ENCODE measurements at places on chromosomes 12 and 14. TPM values are rescaled to one million over a fixed set of nuclear protein-coding genes. Genes with fewer than 3 reads are reported as not detected.

The ANO4 gene
- polyA plus RNA-seq = not detected

The ACSM4 gene
- polyA plus RNA-seq = not detected

The OR4K1 gene
- polyA plus RNA-seq = not detected

The DHRS2 gene
- not detected for polyA plus RNA-seq

The NANOG gene
- polyA plus RNA-seq = not detected

The CISTR gene
- polyA plus RNA-seq = not detected

The MYO1H gene
- polyA plus RNA-seq = not detected

DNA sequence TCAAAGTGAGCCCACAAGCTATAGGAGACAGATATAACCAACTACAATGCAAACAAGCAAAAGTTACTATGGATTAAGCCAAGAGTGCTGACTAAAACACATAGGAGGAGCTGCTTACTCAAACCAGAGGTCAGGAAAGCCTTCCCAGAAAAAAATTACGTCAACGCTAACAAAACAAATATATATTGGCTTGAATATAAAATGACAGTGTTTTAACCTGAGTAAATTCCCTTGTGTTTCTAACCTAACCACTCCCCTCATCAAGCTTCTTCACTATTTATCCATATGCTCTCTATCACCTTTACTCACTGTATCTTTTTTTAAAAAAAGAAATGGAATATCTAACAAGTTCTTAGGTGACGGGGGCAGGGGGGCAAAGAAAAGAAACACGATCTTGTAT is 115.9 kb downstream of the MED13L start:
- peaks cover 9% of the 10 kb centered on the region for H3K4me1 ChIP-seq
- H3K27ac ChIP-seq = no peak overlapping the region
- no peaks in the 10 kb centered on the region for H3K27me3 ChIP-seq
- no peak overlapping the region for H3K4me3 ChIP-seq
- no peak for DNase-seq

DNA sequence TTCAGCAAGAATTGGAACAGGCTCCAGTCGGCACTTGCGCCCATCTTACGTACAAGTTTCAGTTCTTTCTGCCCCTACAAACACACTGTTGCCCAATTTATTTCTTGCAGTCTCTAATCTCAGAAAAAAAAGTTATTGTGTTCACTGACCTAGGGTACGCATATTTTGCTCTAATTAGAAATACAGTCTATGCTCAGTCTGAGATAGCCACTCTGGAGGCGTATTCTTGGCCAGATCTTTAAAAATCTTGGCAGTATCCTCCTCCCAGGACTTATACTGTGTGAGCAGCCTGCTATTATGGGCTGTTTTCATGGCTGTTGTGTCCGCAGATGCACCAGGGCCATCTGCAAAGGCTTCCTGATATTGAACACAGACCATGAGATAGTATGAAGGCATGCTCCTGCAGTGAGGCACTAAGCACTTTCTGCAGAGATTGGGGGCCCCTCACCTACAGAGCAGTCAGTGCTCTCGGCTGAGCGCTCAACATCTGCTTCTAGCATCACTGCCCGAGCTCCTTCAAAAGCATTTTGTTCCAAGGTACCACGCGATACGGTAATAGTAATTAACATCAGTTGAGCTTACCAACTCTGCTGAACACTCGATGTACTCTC is 57.9 kb downstream of the PPM1H start:
- no peaks in the 10 kb centered on the region for H3K36me3 ChIP-seq
- no peaks in the 10 kb centered on the region for H3K4me1 ChIP-seq
- no peak for DNase-seq
- H3K4me3 ChIP-seq = no peak overlapping the region
- no peaks in the 10 kb centered on the region for H3K27me3 ChIP-seq

DNA sequence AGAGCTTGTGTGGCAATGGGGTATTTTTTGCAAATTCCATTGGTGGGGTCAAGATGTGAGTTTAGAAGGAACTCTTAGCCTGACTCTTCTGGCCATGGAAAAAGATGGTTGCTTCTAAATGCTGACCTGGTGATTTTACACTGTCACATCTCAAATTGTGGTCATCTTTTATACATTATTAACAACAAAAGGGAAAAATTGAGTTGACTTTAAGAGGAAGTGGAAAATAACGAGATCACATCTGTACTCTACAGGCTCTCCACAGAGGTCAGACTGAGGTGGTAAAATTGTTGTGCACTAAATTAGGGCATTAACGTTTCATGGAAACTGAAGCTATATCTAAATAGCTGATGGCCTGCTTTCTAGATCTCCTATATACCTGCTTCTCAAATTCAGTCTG is 44.7 kb downstream of the PTPN11 start:
- no peak for DNase-seq
- H3K27me3 ChIP-seq = no peaks in the 10 kb centered on the region
- no peak overlapping the region for H3K27ac ChIP-seq
- H3K36me3 ChIP-seq = no peaks in the 10 kb centered on the region
- H3K4me3 ChIP-seq = no peak overlapping the region
- no peaks in the 10 kb centered on the region for H3K4me1 ChIP-seq

DNA sequence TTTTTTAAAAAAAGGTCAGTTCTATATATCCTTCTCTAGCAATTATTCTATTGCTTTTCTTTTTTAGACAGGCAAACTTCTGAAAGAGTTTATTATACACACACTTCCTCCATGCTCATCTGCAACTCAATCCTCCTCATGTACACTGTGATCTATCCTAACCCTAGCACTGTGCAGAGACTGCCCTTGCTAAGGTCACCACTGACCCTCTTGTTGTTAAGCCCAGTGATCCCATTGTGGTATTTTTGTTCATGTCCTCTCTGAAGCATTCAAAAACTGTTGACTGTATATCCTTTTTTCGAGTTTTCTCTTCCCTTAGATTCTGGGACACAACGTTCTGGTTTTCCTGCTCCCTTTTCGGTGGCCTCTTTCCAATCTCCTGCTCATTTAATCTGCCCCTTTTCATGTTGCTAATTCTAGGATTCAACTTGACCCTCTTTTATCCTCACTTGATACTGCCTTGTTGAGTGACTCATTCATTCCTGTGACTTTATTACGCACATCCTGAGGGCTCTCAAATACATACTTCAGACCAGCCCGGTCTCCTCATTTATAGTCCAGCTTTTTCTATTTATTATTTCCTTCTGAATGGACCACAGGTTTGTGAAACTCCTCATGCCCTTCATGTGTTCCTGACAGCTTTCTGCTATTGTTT is 53.9 kb upstream of the PTPRB start:
- no peak overlapping the region for H3K27ac ChIP-seq
- H3K36me3 ChIP-seq = no peaks in the 10 kb centered on the region
- no peaks in the 10 kb centered on the region for H3K27me3 ChIP-seq
- no peak overlapping the region for H3K4me3 ChIP-seq
- no peaks in the 10 kb centered on the region for H3K4me1 ChIP-seq

DNA sequence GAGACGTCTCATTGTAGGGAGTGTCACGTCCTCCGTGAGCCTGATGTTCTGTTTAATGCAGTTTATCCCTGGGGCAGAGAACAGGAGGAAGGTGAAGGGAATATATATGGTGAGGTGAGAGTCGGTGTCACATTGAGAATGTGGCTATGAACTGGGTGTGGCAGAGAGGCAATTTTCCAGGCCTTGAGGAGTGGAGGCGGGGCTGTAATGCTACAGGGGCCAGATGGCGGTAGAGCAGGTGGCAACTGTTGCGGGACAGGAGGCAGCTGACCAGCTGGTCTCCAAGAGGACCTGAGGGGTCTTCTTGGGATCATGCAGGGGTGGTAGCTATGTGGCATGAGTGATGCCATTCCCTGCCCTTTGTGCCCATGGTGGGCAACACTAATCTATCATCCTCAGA is 59.6 kb downstream of the CACNA1C start:
- DNase-seq = no peak
- no peak overlapping the region for H3K27ac ChIP-seq
- H3K27me3 ChIP-seq = no peaks in the 10 kb centered on the region
- H3K4me3 ChIP-seq = no peak overlapping the region

GRCh38 chr12:109997393-109997792 is 1.2 kb upstream of the GIT2 start:
- no peak overlapping the region for H3K4me3 ChIP-seq
- no peaks in the 10 kb centered on the region for H3K36me3 ChIP-seq
- no peak overlapping the region for H3K27ac ChIP-seq
- peaks cover 29% of the 10 kb centered on the region for H3K4me1 ChIP-seq
- no peak for DNase-seq

- H3K36me3 ChIP-seq = no peaks in the 10 kb centered on the region
- H3K27ac ChIP-seq = no peak overlapping the region
- no peak for DNase-seq
- no peaks in the 10 kb centered on the region for H3K4me1 ChIP-seq
- H3K4me3 ChIP-seq = no peak overlapping the region
Observed at GRCh38 chr14:50030036-50030435, 86.3 kb downstream of the VCPKMT start.

- no peak overlapping the region for H3K27ac ChIP-seq
- DNase-seq = no peak
- H3K27me3 ChIP-seq = no peaks in the 10 kb centered on the region
- no peak overlapping the region for H3K4me3 ChIP-seq
- no peaks in the 10 kb centered on the region for H3K36me3 ChIP-seq
- H3K4me1 ChIP-seq = no peaks in the 10 kb centered on the region
Observed at GRCh38 chr14:49019467-49020115, 566.6 kb downstream of the RPS29 start.

DNA sequence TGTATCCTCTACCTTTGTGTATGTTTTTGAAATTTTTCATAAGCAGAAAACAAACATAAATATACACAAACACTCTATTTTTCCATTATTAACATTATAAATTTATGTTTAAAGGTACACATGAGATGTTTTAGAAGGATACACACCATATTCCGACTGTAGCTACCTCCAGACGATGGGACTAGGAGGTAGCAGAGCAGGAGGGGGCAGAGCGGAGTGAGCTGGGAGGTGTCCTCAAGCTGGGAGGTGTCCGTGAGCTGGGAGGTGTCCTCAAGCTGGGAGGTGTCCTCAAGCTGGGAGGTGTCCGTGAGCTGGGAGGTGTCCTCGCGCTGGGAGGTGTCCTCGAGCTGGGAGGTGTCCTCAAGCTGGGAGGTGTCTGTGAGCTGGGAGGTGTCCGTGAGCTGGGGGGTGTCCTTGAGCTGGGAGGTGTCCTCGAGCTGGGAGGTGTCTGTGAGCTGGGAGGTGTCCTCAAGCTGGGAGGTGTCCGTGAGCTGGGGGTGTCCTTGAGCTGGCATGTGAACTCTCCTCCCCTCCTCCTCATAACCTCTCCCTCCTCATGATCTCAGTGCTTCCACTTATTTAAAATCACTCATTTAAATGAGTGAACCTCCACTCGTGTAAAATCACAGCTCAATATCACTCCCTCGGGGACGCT is 346.9 kb upstream of the SFSWAP start:
- H3K36me3 ChIP-seq = no peaks in the 10 kb centered on the region
- H3K4me1 ChIP-seq = no peaks in the 10 kb centered on the region
- DNase-seq = no peak
- no peaks in the 10 kb centered on the region for H3K27me3 ChIP-seq
- H3K4me3 ChIP-seq = no peak overlapping the region

DNA sequence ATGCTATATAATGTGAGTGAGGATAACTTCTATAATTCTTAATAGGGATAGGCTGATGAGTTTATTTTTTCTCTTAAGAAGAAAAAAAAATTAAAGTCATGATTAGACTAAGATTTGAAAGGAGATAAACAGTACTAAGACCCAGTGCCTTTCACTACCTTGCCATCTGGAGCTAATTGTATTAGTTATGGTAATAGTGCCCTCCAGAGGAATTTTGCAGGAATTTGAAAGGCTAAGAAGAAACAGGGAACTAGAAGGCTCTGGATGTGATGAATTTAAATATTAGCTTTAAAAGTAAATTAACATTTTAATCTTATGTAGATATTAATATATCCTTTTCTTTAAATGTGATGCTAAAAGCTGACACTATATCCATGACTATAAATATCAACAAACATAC is 36.6 kb upstream of the PIK3C2G start:
- no peak overlapping the region for H3K27ac ChIP-seq
- DNase-seq = no peak
- no peak overlapping the region for H3K4me3 ChIP-seq
- H3K4me1 ChIP-seq = no peaks in the 10 kb centered on the region
- H3K36me3 ChIP-seq = no peaks in the 10 kb centered on the region

DNA sequence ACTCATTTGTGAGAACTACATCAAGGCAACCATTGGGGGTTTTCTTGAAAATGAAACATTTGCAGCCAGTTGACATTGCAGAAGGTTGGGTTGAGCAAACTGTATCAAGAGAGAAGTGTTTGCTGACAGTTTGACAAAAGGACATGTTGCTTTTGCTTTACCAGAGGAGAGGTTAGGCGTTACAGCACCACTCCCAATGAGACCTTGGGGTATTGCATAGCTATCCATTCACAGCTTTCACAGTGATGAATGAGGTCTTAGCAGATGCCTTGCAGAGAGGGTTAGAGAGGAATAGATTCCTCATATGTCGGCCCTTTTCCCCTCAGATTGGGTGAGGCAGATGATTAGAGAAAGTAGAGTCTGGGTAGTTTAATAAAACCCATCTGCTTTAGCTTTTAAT is 988.9 kb upstream of the FLRT2 start:
- no peaks in the 10 kb centered on the region for H3K36me3 ChIP-seq
- H3K27me3 ChIP-seq = no peaks in the 10 kb centered on the region
- H3K4me1 ChIP-seq = no peaks in the 10 kb centered on the region
- H3K27ac ChIP-seq = no peak overlapping the region
- no peak overlapping the region for H3K4me3 ChIP-seq
- no peak for DNase-seq

DNA sequence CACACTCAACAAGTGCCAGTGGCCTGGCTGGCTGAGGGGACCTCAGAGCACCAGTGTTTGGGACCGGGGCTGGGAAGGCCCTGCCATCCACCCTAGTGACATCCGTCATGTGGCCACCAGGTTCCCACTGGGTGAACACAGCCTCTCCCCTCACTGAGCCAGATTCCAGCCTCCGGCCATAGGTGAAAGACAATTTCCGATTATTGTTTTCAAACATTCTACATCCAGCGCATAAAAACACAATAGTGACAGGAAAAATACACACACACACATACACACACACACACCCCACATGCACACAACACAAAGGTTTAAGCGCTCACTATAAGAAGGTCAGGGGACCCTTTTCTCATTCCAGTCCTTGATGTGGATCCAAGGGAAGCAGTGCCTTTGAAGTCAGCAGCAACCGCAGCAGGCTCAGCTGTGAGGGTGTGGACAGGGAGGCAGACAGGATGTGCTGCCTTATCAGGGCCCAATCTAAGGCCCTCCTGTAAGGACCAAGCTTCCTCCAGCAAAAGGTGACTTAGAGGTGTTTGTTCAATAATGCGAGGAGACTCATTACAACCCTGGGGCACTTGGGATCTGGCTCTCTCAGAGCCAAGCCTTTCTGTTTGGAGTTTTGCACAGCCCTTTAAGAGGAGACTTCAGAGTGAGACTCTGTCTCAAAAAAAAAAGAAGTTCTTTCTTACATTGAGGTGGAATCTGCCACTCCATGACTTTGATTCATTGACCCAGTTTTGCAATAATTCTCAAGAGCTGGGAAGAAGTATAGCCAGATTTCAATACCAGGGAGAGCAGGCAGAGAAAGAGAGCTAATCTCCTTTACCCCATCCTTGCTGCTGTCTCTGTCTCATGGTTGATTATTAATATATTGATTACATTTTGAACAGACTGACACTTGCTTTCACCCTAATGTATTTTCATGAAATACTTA is 227.8 kb downstream of the ZFP36L1 start:
- no peak overlapping the region for H3K4me3 ChIP-seq
- no peaks in the 10 kb centered on the region for H3K4me1 ChIP-seq
- DNase-seq = no peak
- no peaks in the 10 kb centered on the region for H3K36me3 ChIP-seq

- H3K27ac ChIP-seq = no peak overlapping the region
- no peaks in the 10 kb centered on the region for H3K36me3 ChIP-seq
- DNase-seq = no peak
- H3K27me3 ChIP-seq = no peaks in the 10 kb centered on the region
- no peaks in the 10 kb centered on the region for H3K4me1 ChIP-seq
- no peak overlapping the region for H3K4me3 ChIP-seq
Observed at GRCh38 chr14:38098074-38098836, 109.4 kb upstream of the SSTR1 start.
